Fibroblast of gingiva (primary cell): ENCODE measurements at places on chromosomes 12 and 14.
A peak's percentile ranks its signal among the peaks of the same experiment; 100 is the strongest.

GRCh38 chr12:131061041-131061806 lies 107.5 kb downstream of the ADGRD1 start:
- DNase-seq = no peak

- DNase-seq = no peak
Measured at GRCh38 chr14:67962215-67962644, 142.7 kb downstream of the RAD51B start.

DNA sequence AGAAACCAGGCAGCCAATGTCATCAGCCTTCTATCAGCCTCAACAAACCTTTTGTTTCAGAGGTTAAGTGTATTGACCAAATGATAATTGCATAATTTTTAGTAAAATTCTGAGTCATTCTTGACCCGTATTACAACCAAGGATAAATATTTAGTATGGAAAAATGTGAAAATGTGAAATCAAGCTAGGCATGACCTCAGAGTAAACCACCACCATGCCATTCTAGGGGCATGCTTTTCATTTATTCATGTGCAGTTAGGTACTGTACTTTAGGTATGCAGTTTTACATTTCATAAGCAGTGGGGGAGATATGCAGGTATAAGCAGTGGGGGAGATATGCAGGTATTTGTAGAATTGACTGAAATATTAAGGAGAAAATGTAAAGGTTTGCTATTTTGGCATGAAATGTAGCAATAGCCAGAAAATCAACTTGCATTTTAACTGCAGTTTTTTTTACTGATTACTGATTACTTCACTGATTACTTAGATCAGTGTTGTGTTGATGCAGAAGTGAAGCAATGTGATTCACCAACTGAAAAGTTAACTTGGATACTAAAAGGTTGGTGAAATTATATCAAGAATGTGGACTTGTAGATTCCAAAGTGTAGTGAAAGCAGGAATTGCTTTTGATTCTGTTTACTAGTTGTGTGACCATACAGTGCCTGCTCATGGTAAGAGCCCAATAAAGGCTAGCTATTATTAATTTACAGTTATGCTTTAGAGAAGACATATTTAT lies 184.2 kb downstream of the ESR2 start:
- DNase-seq = peak; percentile 51

- no peak for DNase-seq
Measured at GRCh38 chr14:62706217-62706616, 339.0 kb downstream of the KCNH5 start.

DNA sequence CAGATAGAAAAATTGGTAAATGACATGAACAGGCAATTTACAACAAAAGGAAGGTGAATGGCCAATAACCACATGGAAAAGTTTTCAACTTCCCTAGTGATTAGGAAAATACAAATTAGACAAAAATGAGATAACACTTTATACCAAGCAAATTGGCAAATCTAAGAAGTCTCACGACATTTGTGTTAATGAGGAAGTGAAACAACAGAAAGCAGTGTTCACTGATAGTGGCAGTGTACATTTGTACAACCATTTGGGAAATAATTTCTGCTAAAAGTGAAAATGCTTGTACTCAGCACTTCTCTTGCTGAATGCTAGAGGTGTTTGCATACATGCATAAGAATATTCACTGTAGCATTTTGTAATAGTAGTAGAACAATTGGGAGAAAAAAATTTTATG lies 126.6 kb downstream of the LLPH start:
- no peak for DNase-seq

DNA sequence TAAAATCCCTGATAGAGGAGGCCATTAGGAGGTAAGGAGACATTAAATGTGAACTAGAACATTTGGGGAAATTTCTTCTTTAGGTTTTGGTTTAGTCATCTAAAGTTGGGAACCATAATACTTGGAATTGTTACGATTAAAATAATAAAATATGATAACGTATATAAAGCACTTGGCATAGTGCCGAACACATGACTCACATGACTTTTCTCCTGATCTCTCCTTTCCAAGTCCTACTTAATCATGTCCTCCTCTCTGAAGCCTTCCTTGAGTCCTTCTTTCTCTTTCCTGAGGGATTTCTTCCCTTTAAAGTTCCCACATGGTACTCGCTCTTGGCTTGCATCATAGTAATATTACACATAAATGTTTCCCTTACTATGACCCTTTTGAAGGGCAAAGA lies 20.0 kb downstream of the BEST3 start:
- no peak for DNase-seq

DNA sequence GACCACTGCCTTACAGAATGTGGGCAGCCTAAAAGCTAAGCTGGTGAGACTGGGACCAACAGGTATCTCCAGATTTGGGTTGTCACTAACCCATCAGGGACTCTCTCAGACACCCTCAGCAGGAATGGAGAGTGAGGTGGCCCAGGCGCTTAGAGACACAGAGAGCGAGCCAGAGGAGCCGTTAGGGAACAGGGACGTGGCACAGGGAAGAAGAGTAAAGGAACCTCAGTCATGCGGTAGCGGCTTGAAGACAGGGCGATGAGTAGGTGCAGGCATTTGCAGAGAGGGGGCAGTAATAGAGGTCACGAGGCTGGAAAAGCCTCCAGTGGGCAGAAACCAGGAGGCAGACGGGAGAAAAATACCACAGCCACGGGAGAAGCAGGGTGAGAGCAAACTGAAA lies 158.0 kb upstream of the CCND2 start:
- no peak for DNase-seq

DNA sequence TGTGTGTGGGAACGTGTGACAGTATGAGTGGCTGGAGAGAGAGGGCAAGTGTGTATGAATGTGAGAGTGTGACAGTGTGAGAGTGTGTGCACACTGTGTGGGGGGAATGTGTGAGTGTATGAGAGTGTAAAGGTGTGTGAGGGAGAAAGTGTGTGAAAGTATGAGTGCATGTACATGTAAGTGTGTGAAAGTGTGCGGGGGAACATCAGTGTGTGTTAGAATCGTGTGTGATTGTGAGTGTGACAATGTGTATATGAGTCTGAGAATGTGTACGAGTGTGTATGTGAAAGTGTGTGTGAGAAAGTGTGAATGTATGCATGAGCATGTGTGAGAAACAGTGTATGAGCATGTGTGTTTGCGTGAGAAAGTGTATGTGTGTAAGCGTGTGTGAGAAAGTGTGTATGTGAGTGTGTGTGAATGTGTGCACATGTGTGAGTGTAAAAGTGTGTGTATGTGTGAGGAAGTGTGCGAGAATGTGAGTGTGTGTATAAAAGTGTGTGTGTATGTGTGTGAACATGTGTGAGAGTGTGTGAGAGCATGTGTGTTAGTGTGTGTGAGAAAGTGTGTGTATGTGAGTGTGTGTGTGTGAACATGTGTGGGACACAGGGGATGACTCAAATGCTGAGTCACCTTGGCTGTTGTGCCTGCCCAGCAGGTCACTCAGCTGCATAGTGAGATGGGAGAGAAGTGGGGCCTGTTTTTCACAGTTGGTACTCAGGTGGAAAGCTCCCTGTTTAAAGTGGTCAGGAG lies 220.5 kb upstream of the TBX3 start:
- peak; percentile 43 for DNase-seq

DNA sequence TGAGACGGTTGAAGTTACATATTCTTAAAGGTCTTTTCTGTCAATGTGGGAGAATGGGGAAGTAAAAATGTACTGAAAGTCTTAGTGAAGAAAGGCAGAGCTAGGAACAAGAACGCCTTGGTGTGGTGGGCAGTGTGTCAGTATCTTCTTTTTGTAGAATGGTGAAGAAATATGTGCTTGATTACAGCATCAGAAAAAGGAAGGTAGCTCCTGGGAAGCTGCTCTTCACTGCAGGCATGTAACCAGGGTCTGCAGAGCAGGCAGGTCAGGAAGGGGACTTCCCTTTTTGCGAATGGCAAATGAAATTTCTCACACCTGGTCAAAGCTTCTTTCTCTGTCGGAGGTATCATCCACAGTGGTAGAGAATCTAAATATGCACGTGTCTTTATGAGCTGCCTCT lies 226.2 kb downstream of the ADAMTS20 start:
- DNase-seq = no peak

DNA sequence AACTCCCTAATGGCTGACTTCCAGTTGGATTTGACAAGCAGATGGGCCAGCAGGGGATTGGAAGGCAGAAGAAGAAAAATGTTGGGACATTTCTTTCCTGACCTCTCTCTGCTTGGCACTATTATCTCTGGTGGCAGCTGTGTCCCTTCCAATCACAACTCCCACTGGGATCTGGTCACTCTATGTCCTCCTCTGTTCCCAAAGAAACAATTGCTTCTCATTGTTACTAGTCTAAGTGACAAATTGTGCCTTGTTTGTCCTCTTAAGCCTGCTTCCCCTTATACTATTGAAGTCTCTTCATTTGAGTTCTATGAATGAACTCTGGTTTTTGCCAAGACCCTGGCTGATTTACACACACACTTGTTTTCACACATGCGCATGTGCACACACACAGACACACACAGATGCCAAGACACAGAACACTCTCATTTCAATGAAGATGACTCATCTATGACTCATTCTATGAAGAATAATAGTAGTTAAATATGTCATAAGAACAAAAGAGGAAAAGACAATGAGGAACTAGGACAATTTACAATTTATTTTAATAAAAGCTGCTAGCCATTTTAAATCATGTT lies 83.0 kb upstream of the FAR2 start:
- DNase-seq = peak; percentile 76

DNA sequence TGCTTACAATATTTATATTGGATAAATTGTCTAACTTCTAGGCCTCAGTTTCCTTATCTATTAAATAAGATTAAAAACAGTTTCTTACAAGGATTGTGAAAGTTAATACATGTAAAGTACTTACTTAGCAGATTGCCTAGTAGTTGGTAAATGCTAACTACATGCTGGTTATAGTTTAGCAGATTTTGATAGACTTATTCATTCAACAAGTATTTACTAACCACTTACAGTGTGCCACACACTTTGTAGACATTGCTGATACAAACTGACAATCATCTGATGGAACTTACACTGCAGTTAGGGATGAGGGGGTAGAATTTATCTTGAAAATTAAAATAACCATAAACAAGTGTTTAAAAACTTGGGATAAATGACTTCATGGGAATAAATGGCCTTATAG lies 50.4 kb downstream of the ARID2 start:
- DNase-seq = no peak

DNA sequence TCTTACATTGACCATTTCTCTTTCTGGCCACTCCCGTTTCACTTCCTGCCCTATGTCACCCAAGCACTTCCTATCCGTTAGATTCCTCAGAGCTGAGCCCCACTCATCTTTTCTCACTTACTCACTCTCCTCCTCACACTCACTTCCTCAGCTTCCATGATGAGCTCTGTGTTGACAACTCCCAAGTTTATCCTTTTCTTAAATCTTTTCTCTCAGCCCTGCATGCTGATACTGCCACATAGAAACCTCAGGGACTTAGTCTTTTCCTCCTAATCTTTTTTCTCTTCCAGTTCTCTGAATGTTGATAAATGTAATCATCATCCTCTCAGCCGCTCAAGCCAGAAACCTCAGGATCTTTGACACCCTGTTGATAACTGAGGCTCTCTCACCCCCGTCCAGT lies 99.6 kb downstream of the ANO6 start:
- DNase-seq = no peak

- no peak for DNase-seq
Measured at GRCh38 chr14:41570415-41571155, 36.1 kb upstream of the LRFN5 start.

DNA sequence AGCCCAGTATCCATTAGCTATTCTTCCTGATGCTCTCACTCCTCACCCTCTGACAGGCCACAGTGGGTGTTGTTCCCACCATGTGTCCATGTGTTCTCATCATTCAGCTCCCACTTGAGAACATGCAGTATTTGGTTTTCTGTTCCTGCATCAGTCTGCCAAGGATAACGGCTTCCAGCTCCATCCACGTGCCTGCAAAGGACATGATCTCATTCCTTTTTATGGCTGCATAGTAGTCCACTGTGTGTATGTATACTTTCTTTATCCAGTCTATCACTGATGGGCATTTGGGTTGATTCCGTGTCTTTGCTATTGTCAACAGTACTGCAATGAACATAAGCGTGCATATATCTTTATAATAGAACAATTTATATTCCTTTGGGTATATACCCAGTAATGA lies 8.9 kb downstream of the ATG2B start:
- no peak for DNase-seq

DNA sequence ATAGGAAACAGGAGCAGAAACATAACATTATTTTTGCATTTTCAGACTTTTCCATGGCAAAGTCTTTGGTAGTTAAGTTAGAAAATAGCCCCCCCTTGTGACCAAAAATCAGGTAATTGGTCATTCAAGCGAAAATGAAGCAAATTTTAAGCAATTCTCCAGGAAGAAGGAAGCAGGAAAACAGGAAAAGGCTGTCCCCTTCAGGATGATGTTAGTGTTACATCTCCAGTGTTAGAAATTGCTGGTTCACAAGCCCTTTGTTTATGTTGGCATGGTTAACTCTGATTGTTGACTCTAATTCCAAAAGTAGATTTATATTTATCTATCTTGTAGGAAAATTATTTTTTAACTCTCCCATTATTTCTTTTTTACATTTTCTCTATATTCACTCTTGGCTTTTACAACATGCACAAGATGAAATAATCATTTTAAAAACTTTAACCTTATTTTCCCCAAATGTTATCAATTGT lies 18.8 kb upstream of the GAS2L3 start:
- peak; percentile 80 for DNase-seq

DNA sequence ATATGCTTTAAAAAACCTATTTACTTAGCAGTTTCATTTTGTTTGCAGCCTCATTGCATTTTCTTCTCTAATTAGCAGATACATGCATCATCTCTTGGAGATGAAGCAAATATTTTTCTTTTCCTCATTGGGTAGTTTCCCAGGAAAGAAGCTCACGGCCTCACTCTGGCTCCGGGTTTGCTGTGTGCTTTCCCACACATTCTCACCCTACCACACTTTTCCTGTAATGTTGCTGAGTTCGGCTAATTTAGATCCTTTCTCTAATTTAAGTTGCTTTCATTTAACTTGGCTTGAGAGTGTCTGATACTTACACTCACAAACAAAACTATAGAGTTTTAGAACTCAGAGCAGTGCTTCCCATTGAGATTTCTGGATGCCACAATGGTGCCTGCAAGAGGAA lies 928.2 kb downstream of the NRXN3 start:
- no peak for DNase-seq

DNA sequence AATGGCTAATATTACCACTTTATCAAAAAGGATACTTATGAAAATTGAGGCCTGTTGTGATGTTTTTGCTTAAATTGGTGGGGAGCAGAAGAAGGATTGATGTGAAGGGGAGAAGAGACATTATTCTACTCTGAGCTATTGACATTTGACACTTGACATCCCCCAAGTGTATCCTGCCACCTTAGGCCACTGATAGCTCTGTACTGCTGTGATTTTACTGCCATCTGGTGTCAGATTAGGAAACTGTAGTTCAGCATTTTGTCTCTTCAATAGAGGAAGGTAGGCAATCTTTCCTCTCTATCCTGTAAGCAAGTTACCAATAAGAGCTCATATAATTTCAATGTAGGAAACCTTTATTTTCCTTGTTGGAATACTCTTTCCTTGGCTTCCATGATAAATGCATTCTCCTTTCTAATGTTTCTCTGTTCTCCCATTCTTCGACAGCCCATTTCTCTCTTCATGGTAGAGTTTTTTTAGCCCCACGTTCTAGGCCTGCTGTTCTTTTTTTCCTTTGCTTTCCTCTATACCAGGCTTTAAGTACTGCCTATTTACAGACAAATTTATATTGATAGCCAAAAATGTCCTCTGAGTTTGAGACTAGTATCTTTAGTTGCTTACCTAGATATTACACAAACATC lies 46.3 kb downstream of the PPHLN1 start:
- DNase-seq = peak; percentile 14
